ENCODE measurements at places on chromosomes 5 and 9.

DNA sequence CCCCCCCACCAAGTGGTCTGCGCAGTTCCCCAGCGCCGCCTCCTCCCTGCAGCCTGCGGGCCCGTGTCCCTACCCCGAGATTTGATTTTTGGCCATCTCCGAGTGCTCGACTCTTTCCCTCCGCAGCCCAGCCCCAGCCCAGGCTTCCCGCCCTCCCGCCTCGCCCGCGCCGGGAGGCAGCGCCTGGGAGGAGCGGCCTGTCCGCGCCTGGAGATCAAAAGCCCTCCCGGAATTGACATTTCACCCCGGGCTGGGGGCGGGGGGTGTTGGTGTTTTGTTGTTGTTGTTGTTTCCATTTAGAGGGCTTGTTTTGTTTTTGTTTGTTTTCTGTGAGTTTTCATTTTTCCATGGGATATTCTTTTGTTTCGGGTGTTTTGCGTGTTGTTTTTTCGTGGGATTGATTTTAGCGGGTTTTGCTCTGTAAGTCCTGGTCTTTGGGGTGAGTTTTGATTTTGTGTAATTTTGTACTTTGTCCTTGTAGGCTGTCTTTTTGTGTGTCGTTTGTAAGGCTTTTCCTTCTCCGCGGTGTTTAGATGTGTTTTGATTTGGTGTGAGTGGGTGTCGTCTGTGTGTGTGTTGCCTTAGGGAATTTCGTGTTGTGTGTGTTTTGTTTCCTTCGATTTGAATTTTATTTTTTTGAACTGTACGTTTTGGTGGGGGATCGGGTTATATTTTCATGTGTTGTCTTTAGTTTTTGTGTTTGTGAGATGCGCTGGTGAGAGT, 1.7 kb upstream of the PAX5 start:
- no peak for DNase-seq

GRCh38 chr9:125343518-125344275, 82.1 kb downstream of the GAPVD1 start:
- no peak for DNase-seq

DNA sequence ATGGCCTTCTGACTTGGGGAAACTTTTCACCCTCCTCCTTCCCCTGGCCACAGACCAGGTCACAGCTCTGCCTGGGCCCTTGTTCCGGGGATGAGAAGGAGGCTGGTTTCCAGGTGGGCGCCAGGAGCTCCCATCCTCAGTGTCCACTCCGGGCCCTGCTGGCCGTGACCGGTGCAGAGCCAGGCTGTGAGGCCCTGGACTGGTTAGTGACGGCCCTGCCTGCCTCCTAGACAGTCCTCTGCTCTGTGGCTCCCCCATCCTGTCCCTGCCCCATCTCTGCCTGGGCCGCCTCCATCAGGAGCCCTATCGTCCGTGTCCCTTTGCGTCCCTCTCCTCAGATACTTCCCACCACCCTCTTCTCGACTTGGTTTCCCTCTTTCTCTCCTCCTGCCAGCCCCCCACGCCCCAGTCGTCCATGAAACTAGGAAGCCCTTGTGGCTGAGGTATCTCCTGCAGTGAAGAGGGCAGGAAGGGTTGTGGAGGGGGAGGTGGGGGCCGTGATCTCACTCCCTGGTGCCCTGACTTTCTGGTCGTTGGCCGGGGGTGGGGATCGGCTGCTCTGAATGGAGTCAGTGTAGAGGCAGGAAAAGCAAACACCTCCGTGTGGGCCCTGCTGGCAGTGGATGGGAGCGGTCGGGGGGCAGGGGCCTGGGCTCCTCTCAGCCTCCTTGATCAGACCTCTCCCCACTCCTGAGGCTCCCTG, 15.4 kb upstream of the CERCAM start:
- no peak for DNase-seq

DNA sequence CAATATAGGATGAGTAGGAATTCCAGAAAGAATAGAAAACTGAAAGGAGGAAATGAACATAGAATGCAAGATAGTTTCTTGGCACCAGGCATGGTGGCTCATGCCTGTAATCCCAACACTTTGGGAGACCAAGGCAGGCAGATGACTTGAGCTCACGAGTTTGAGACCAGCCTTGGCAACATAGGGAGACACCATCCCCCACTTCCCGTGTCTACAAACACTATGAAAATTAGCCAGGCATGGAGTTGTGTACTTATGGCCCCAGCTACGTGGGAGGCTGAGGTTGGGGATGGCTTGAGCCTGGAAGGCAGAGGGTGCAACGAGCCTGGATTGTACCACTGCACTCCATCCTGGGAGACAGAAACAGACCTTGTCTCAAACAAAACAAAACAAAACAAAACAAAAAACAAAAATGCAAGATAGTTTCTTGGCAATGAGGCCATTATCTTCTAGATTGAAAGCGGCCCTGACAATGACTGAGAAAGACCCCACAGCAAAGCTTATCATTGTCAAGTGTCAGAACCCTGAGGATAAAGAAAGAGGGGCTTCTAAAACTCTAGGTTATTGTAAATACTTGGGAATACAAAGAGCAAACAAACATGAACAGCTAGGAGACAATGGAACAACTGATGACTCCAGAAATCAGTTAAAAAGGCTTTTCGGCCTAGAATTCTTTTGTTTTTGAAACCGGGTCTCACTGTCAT, 9.2 kb downstream of the SQSTM1 start:
- DNase-seq, result no peak

DNA sequence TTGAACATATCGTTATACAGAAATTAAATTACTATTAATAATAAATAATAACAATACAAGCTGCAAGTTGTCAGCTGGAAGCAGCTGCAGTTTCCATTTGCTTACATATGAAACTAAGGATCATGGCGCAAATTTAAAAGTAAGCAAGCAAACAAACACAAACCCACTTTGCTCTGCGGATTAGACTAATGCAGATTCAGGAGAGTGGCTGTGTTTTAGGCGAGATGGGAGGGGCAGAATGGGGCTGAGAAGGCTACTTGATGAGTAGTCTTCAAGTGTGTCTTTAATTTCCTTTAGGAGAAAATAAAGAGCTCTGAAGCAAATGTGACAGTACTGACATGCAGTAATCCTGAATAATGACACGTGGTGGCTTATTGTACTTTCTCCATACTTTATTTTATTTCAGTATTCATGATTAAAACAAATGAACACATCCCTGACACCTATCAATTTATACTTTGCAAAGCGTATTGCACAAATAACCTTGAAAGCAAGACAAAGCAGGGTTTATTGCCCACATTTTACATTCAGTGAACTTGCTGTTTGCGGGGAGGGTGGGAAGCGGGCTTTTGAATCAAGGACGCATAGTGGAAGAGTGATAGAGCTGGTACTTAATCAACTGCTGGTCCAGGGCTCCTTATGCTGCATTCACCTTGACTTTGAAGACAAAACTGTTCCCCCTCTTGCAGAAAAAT, 221.4 kb upstream of the TRIM32 start:
- no peak for DNase-seq

- DNase-seq, result no peak
Observed at GRCh38 chr9:23736293-23736692, 89.7 kb downstream of the ELAVL2 start.
